Activated T-helper 1 cell treated with anti-CD3 and anti-CD28 coated beads, Interleukin-2, amount 50 U/mL, for 16 hours (primary cell): ENCODE measurements at places on chromosomes 1 and 21.

DNA sequence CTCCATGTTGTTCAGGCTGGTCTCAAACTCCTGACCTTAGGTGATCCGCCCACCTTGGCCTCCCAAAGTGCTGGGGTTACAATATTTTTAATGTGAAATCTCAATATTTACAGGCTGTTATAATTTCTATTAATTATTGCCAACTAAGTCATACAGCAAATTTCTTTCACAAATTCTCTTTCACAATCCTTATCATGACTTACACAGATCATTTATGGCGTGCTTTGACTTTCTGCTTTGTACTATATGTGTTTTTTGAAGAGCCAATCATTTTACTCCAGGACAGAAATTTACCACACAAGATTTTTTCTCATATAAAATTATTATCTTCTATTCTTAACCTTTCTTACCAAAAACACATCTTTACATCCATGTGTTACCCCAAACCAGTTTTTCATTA, 1729.9 kb downstream of the NCAM2 start:
- DNase-seq, result no peak

GRCh38 chr1:185262151-185262550, 54.9 kb downstream of the IVNS1ABP start:
- DNase-seq, result no peak

GRCh38 chr1:154775621-154776605, 94.2 kb downstream of the KCNN3 start:
- DNase-seq, result no peak

DNA sequence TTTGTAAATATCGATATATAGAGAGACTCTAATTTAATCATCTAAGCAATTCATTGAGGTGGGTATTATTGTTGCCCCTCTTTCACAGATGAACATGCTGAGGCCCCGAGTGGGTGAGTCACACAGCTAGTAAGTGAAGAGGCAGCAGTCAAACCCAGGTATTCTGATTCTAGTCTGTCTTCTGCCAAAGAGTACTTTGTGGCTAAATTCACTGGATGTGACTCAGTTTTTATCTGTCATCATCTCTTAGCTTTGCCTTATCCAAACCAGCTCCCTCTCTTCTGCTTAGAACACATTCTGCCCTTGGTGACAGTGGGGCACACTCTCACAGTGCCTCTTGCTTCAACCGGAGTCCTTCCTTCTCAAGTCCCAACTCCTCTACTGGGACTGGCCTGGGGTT, 11.5 kb downstream of the FCRL5 start:
- no peak for DNase-seq

- DNase-seq, result no peak
These were observed 1.2 kb upstream of the PSMB2 start for GRCh38 chr1:35642471-35642955.

DNA sequence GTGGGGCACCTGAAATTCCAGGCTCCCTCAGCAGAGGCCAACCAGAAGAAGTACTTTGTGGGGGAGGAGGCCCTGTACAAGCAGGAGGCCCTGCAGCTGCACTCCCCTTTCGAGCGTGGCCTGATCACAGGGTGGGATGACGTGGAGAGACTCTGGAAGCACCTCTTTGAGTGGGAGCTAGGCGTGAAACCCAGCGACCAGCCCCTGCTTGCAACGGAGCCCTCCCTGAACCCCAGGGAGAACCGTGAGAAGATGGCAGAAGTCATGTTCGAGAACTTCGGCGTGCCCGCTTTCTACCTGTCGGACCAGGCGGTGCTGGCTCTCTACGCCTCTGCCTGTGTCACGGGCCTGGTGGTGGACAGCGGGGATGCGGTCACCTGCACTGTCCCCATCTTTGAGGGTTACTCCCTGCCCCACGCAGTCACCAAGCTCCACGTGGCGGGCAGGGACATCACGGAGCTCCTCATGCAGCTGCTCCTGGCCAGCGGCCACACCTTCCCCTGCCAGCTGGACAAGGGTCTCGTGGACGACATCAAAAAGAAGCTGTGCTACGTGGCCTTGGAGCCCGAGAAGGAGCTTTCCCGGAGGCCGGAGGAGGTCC, 634 bp downstream of the ACTRT2 start:
- no peak for DNase-seq

- no peak for DNase-seq
These were observed 46.4 kb upstream of the NBL1 start for GRCh38 chr1:19597496-19598309.

GRCh38 chr1:69671363-69672010, 103.8 kb downstream of the LRRC7 start:
- no peak for DNase-seq

- DNase-seq, result no peak
These were observed 86.8 kb downstream of the LRRC8C start for GRCh38 chr1:89719502-89720306.

GRCh38 chr1:113630340-113631327, 128.7 kb downstream of the PHTF1 start:
- DNase-seq, result no peak

DNA sequence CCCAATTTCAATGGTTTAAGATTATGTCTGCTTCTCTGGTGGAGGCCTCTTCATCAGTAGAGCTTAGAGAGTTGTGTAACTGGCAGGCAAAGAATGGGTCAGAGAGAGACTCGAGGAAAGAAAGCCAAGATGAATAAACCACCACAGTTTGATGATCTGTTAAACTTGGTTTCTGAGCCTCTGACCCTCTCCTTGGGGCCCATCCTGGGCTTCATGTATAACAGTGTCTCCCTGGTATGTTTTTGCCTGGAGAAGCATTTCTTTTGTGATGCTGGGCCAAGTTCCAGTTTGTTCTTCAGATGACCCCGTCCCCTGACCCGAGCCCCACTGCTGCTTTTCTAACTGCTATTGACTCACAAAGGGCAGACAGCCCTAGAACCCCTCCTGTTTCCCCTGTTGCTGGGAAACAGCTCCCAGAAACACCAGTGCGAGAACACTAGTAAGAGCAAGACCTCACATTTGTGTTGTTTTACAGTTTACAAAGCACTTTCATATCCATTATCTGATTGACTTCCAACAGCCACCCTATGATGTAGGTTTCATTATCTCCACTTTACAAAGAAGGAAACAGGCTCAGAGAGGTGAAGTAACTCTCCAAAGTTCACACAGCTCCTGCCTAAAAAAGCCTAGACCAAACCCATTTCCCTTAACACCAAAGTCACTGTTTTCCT, 9.0 kb downstream of the CD2 start:
- no peak for DNase-seq

DNA sequence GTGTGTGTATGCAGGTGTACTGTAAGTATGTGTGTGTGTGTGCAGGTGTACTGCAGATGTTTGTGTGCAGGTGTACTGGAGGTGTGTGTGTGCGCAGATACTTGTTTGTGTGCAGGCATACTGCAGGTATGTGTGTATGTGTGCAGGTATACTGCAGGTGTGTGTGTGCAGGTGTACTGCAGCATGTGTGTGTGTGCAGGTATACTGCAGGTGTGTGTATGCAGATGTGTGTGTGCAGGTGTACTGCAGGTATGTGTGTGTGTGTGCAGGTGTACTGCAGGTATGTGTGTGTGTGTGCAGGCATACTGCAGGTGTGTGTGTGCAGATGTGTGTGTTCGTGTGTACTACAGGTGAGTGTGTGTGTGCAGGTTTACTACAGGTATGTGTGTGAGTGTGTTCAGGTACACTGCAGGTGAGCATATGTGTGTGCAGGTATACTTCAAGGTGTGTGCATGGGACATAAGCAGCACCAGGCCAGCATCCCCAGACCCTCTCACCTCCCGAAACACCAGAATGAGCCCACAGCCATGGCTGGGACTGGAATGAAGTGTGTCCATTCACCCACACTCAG, 97.5 kb downstream of the DMRTB1 start:
- no peak for DNase-seq

- DNase-seq, result no peak
These were observed 43.4 kb downstream of the IGSF5 start for GRCh38 chr21:39788383-39788782.

GRCh38 chr1:39132505-39133339, 71.8 kb upstream of the MACF1 start:
- DNase-seq, result no peak

DNA sequence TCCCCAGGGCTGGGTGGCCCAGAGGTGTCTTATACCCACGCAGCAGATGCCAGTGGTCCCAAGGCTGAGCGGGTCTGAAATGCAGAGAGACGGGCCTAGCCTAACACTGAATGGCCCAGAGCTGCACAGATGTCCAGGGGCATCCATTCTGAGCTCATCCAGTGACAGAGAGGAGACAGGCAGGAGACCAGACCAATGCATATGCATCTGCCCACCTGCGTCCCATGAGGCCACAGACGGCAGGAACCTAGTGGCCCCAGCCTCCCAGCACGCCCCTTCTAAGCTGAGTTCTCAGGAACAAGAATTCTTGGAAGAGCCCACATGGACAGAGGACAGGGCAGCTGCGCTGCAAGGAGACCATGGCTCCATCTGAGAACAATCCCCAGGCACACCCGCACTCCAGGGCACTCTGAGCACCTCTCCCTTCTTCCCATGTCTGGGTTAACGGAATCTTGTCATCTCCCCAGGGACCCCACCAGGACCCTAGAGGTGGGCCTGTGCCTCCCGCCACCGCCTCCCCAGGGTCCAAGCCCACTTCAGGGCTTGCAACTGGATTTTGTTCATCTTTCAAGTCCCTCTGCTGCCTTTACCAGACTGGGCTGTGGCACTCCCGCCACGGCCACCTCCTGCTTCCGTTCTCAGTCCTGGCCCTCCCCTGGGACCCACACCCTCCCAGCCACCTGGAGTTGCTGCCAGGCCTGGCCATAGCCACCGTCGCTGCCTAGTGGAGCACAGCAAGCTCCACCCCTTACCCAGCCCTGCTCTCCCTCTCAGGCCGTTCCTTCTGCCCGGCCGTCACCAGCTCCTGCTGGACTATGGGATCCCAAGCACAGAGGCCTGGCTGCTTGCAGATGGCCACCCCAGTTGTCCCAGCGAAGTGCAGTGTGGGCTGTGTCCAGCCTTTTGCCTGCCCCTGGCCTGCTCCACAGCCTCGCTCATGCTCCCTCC, 3.3 kb downstream of the WNT3A start:
- no peak for DNase-seq

GRCh38 chr1:236099355-236099974, 34.6 kb upstream of the NID1 start:
- no peak for DNase-seq

DNA sequence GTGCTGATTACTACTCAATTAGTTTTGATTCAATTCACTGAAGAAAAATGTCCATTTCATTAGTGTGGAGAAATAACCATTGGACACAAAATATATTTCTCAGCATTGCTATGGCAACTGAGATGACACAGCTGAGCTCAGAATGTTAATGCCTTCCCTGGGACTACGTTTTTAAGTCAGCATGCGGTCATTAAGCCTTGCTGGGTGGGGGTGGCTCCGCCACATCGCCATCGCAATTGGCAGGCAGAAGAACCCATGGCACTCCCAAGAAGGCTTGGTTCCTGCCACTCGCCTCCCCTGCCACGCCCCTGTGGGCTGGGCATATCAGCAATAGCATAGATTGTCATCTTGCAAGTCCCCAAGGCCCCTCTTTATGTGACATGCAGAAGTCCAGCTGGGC, 256.7 kb upstream of the CAMK1G start:
- no peak for DNase-seq
